ENCODE measurements at places on chromosomes 16 and 17.

GRCh38 chr17:48378708-48379392 lies 51.2 kb downstream of the SKAP1 start:
- no peak for DNase-seq

- no peak for DNase-seq
Measured at GRCh38 chr16:4245077-4245791, 3.4 kb upstream of the SRL start.

- peak; percentile 84 for DNase-seq
Measured at GRCh38 chr17:44556832-44557606, at the start of gene FZD2. FZD2 (plus strand) TSS chr17:44557484; CDS start chr17:44557689, 205 bp downstream.

DNA sequence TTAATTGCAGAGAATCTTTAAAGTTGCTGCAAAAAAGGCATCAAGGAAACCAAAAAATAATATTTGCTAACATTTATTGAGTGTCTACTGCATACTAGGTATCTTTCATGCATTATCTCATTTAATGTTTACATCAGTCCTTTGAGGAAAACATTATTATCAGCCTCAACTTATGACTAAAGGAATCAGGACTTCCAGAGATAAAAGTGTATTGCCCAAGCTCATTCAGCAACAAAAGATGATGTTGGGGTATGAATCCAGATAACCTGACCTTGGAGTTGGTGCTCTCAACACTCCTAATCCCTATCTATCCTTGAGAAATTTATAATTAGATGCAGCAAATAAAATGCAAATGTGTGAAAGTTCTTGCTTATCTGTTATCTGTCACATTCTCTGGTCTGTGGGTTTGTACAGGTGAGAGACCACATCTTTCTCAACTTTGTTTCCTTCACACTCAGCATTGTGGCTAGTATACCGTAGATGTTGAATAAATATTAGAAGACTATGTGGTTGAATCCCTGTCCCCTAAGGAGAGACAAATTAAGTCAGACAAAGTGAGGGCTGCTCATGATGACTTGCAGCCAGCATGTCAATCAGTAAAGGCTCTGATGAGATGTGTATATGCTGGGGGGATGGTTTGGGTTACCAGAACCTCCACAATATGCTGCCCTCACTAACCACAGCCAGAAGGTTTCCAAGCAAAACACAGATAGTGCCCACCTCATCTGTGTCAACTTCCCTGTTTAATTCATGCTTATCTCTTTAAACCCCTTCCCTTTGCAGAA lies 82.6 kb downstream of the NOG start:
- peak; percentile 95 for DNase-seq

DNA sequence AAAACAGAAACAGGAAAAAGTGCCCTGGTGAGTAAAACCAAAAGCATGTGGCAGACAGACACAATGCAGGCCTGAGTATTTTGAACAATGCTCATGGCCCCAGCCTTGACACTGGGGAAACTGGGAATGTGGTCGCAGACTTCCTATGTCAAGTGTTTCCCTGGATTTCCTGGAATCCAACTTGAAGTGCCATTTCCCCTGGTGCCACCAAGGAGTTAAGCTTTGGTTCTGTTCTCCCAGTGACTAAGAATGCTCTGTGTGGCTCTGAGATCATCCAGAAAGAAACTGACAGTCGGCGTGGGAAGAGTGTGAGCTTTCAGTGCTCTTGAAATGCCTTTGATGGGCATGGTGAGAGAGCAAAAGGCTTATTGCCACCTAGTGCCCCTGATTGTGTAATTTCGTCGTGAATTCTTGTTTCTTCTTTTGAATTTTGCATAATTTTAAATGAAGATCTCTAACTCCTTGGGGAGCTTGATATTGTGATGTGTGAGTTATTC lies 96.0 kb downstream of the YPEL2 start:
- no peak for DNase-seq
